Placental pericyte (primary cell): ENCODE measurements at places on chromosomes 5 and 9. TPM values are rescaled to one million over a fixed set of nuclear protein-coding genes. Genes with fewer than 3 reads are reported as not detected.

Gene POU5F2
- 0.88 and 1.7 TPM in 2 replicates for total RNA-seq

Gene PCDH1
- 4.2 and 5.3 TPM in 2 replicates for total RNA-seq

Gene TGFBI
- total RNA-seq, result 1,608 and 4,077 TPM in 2 replicates

Gene HTR4
- total RNA-seq, result not detected in 2 replicates

Gene RRAGA
- 43.1 and 47.9 TPM in 2 replicates for total RNA-seq

Gene TTLL11
- 6.1 and 6.2 TPM in 2 replicates for total RNA-seq

Gene PRUNE2
- 0.72 and 1.1 TPM in 2 replicates for total RNA-seq

Gene THOC3
- total RNA-seq, result 16.6 and 72.0 TPM in 2 replicates

Gene LCN1
- total RNA-seq, result not detected in 2 replicates

Gene ARHGEF28
- 14.7 and 39.2 TPM in 2 replicates for total RNA-seq

Gene TAF11L4
- not detected in 2 replicates for total RNA-seq

Gene ANKRD20A1
- not detected in 2 replicates for total RNA-seq

Gene OTP
- total RNA-seq, result not detected in 2 replicates

Gene EPB41L4A
- total RNA-seq, result 0.22 and 0.29 TPM in 2 replicates

Gene ENTPD8
- total RNA-seq, result not detected in 2 replicates

Gene ABO
- not detected in 2 replicates for total RNA-seq

Gene EQTN
- not detected in 2 replicates for total RNA-seq

Gene MTX3
- total RNA-seq, result 10.1 and 15.5 TPM in 2 replicates

Gene ACTBL2
- total RNA-seq, result 1.8 and 3.3 TPM in 2 replicates

Gene PCDHGA6
- total RNA-seq, result 4.3 and 4.8 TPM in 2 replicates
